ENCODE measurements at places on chromosomes 2 and 18. TPM values are rescaled to one million over a fixed set of nuclear protein-coding genes. Genes with fewer than 3 reads are reported as not detected.

DNA sequence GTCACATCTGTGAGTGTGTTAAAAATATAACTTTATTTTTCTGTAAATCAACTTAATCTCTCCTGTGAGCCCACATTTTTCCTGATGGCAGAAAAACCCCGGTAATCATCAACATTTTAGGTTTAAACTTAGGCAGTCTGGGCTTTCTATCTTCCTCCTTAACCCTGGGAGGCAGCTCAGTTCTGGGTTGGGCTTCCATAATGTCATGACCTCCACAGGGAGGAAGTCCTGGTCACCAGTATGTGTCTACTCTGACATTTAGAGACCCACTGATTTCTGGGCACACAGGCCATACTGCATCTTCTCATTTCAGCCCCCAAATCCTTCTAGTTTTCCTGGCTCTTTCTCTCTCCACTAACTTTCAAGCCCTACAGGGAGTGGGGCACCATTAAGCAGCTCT, 181.2 kb downstream of the DYSF start:
- DNase-seq, result no peak

GRCh38 chr2:17122887-17123501, 395.2 kb downstream of the RAD51AP2 start:
- DNase-seq, result no peak

DNA sequence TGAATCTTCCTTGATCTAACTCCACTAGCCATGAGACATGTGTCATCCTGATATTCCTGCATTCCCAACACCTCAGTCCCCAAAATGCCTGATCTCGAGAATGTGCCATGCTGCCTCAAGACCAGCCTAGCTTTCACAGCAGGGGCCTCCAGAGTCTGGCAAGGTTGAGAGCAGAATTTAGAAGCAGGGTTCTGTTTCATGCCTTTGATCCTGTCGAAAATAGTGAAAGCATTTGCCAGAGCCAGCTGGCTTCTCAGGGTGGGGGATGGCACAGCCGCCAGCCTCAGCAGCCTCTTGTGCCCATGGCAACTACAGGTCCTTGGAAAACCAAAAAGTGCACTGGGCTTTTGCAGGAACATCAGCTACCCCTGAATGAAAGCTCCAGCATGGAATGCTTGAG, 143.5 kb downstream of the RTN4 start:
- no peak for DNase-seq

DNA sequence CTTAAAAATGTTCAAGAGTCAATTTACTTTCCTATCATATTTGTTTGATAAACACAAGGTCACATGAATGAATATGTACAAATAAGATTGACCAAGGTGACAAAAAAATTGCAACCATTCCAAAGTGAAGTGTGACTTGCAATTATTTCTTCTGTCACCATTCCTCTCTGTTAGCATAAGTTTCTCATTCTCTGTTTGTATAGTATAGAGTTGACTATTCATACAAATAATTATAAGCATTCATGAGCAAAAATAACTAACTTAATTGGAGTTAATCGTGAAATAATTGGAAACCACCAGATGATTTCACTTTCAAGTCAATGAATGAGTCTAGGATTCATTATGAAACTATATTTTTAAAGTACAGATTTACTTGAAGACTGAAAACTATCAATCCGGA, 42.1 kb downstream of the PGAP1 start:
- no peak for DNase-seq

DNA sequence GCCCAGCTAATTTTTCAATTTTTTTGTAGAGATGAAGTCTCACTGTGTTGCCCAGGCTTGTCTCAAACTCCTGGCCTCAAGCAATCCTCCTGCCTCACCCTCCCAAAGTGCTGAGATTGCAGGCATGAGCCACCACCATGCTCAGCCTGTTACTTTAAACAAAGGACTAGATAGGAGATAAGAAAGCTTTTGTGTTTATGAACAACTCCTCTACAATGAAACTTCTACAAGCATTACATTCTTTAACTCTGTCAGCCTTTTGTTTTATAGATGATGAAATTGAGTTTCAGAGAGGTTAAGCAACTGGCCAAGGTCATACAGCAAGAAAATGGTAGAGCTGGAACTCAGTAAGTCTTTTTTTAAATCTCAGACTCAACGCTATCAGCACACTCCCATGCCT, 22.7 kb downstream of the ALPK2 start:
- DNase-seq, result no peak

- peak; percentile 67 for DNase-seq
Measured at GRCh38 chr2:142180820-142181533, 50.2 kb upstream of the LRP1B start.

GRCh38 chr2:215540658-215541057, 104.8 kb upstream of the FN1 start:
- no peak for DNase-seq

GRCh38 chr18:48947560-48947959, 3.2 kb downstream of the SMAD7 start:
- no peak for DNase-seq

The ANKRD30BL gene
- not detected for total RNA-seq

Measured in mesenteric fat pad (tissue), 1 donor.